ENCODE measurements at places on chromosomes 12 and 14. TPM values are rescaled to one million over a fixed set of nuclear protein-coding genes. Genes with fewer than 3 reads are reported as not detected.

Gene TAS2R7
- not detected for total RNA-seq

- H3K36me3 ChIP-seq: no peaks in the 10 kb centered on the region
- H3K4me1 ChIP-seq: no peaks in the 10 kb centered on the region
- no peaks in the 10 kb centered on the region for H3K27me3 ChIP-seq
Measured at GRCh38 chr14:104171029-104171697, 32.8 kb downstream of the KIF26A start.

DNA sequence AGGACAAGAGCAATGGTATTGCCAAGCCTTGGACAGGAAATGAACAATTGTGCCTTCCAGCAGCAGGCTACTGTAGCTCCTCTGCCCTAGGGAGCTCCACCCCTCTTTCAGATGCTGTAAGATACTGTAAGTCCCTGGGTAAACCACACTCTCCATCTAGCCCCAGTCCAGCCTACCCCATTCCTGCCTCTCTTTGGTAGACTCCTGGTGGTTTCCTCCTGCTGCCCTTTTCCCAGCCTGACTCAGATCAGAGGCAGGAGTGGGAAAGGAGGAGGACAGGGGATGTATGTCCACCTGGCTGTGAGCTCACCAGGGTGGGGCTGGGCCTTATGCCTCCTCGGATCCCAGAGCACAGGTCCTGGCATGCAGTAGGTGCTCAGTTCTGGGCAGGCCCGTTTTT is 174.6 kb downstream of the ESRRB start:
- H3K27ac ChIP-seq: no peak overlapping the region
- H3K36me3 ChIP-seq: no peaks in the 10 kb centered on the region
- no peak for DNase-seq
- no peaks in the 10 kb centered on the region for H3K4me1 ChIP-seq
- no peak overlapping the region for H3K4me3 ChIP-seq

Gene NOXRED1
- 0.65 TPM for total RNA-seq

GRCh38 chr12:17680220-17680619 is 409.8 kb downstream of the RERGL start:
- no peaks in the 10 kb centered on the region for H3K27me3 ChIP-seq
- H3K27ac ChIP-seq: no peak overlapping the region
- H3K4me3 ChIP-seq: no peak overlapping the region
- H3K4me1 ChIP-seq: no peaks in the 10 kb centered on the region
